GM03348 (cell line): ENCODE measurements at places on chromosomes 7 and 10.

- no peak for DNase-seq
Observed at GRCh38 chr10:7084280-7085005, 326.4 kb downstream of the SFMBT2 start.

DNA sequence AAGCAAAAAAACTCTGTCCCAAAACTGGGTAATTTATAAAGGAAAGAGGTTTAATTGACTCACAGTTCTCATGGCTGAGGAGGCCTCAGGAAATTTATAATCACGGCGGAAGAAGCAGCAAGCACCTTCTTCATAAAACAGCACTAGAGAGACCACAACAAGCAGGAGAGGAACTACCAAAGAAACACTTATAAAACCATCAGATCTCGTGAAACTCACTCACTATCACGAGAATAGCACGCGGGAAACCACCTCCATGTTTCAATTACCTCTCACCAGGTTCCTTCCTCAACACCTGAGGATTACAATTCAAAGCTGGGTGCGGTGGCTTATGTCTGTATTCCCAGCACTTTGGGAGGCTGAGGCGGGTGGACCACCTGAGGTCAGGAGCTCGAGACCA is 48.5 kb downstream of the PDIA4 start:
- no peak for DNase-seq

GRCh38 chr10:82953909-82954308 is 1078.9 kb downstream of the NRG3 start:
- DNase-seq, result no peak

GRCh38 chr10:132809232-132810140 is 23.5 kb upstream of the NKX6-2 start:
- DNase-seq, result no peak

DNA sequence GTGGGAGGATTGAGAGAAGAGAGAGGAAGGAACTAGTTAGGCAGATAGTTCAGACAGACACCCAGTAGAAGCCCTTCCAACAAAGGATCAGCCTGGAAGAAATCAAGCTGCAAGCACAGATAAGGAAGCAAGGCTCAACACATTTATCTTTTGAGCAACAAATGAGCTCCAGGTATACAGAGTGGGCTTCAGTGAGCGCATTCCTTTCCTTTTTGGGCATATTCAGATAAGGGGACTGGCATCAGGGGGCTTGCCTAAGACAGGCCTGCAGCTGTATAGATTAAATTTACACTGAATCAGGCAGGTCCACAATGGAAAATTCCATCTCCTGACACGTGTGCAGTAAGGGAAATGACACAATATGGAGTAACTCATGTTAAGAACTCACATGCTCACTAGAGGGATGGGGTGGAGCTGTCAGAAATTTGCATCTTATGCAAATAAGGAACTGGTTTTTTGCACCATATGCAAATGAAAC is 147.2 kb downstream of the AKR1D1 start:
- DNase-seq, result no peak

DNA sequence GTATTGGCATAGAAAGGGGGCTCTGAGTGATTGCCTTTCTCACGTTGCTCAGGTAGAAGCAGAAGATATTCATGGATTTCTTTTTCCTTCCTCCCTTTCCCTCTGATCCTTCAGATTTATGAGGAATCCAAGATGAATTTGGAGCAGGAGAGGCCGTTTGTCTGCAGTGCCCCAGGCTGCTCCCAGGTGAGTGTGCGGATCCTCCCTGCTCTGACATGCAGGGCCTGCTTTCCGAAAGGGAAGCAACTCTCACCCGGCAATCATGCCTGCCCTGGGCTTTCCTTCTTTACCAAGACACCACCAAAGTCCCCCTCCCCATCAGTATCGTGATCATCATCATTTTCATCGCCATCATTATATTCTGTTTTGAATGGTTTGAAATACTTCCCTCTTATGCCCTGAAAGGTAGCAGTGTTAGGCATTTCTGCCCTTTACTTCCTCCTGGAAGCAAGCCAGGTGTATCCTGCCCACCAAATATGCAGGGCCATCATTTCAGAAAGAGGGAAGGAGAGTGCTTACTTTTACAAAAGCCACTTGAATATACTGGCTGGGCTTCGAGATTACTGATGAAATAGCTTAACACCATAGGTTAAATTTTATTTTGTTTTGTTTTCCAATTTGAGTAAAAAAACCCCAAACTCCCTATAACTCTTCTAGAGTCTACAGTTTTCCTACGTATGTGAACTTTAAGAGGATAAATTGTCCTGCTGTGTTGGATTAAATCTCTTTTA is 75.9 kb downstream of the CREB5 start:
- DNase-seq, result no peak

GRCh38 chr7:26612742-26613141 is 251.6 kb downstream of the SKAP2 start:
- no peak for DNase-seq

DNA sequence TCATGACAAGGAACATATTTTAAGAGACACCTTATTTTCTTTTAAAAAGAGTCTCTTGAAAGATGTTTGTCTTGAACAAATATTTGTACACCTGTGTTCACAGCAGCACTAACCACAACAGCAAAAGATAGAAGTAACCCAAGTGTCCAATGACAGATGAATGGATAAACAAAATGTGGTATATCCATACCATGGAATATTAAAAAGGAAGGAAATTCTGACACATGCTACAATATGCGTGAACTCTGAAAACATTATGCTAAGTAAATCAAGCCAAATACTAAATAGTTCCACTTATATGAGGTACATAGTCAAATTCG is 17.8 kb downstream of the SGMS1 start:
- DNase-seq, result no peak

GRCh38 chr10:70683601-70683934 is 11.3 kb downstream of the ADAMTS14 start:
- no peak for DNase-seq

DNA sequence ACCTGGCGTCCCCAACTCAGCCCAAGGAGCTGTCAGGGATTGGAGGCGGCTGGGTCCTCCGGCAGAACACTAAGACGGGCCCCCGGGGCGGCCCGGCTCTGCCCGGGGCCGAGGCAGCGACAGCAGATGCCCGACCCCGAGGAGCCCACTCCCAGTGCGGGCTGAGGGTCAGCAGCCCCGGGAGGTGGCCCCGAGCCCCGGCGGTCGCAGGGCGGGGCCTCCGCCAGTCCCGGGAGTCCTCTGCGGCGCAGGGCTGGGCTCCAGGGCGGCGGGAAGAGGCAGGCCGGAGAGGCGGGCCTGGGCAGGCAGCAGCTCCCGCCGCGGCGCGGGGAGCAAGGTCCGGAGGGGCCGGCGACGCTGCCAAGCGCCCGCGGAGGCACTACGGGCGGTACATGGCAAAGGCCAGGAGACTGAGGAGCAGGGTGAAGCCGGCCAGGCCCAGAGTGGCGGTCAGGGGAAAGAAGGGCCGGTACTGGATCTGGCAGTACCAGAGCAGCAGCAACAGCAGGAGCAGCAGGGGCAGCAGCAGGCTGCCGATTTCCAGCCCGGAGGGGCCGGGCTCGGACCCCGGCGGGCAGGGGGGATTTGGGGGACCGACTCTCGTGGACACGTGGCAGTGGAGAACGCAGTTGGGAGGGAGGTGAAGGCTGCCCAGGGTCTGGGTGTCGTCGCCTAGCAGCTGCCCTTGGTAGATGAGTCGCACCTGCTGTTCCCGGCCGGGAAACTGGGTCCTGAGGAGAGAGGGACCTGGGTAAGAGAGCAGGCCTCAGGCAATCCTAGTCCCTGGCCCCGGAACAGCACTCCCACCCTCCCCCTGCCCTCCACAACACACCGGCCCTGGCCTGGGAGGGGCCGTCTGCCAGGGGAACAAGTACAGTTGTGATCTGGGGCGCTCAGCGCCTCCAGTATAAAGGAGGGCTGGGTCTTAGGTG is 827 bp upstream of the FASTK start:
- peak; percentile 52 for DNase-seq

GRCh38 chr7:92485267-92485892 is 7.6 kb upstream of the ERVW-1 start:
- DNase-seq, result no peak

- DNase-seq, result no peak
Observed at GRCh38 chr10:97321032-97321803, 2.1 kb downstream of the FRAT1 start.

DNA sequence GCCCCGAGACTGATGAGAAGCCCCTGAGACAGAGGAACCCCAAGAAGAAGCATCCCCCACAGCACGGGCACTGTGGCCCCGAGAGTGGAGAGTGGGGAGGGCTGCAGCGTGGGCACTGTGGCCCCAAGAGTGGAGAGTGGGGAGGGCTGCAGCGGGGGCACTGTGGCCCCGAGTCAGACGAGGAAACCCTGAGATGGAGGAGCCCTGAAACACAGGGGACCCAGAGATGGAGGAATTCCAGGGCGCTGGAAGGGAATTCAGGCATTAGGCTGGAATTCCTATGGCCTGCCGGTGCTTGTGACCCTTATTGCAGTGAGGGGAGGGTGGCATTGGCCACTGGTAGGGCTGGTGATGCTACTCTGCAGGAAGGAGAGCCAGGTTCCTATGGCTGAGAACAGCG is 168.6 kb upstream of the SHH start:
- DNase-seq, result no peak

DNA sequence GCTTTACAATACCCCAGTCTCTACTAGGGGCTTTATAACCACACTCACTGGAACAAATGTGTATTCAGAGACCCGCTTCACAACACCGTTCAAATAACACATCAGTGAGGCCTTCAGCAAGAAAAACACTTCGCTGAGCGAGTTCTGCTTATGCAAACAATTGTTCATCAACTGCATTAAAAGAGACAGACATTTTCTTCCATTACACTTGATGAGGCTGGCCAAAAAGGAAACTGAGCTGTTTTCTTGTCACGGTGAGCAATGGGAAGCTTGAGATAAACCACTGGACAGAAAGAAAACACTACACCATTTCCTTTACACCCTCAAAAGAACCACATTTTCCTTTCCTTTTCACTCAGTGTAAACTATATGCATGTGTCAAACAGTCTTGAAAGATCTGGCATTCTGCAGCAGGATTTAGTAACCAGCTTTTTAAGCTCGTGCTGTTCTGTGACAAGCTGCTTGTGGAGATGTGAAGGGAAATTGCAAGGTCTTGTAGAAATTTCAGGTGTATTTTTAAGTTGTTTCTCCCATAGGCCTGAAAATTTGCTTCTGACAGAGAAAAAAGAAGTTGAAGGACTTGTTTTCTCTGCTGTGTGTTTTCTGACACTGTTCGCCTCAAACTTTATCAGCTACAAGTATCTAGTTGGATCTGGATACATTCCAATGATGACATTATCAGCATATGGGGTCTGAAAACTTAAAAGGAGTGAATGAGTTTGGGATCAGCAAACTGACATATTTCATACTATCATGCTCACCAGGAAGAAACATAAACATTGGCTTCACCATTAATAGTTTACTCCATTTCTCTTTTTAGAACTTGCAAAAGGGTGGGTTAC is 693.1 kb downstream of the PARD3 start:
- no peak for DNase-seq

DNA sequence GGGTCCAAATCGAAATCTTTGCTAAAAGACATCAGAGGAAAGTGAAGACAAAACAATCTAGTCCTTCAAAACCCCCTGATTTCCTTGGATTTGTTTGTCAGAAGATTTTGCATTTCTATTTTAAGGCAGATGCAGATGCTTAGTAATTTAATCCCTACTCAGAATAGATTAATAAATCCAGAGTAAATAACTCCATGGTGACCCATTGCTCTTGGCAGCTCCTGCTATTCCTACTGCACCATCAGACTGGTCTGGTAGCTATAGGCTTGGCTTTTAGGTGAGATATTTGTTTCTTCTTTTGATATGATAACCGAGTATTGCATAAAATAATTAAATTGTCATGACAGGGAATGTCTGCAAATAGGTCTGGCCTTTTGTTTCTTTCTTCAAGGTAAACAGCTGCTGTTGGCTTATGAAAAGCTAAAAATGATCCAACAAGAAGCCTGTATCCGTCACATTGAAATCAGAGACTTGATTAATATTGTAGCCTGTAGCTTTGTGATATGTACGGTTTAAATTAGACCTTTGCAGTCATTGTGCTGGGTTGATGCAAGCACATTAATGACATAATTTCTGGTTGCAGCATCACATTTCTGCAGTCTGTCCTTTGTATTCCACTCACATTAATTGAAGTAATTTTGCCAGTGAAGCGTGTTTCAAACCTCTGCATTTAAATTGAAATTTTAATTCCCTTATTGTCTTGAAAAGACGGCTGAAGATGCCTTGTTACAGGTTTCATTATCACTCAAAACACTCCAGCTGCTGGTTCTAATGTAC is 40.7 kb downstream of the EXOC4 start:
- no peak for DNase-seq

- no peak for DNase-seq
Observed at GRCh38 chr7:148711191-148712102, 12.7 kb downstream of the CUL1 start.

DNA sequence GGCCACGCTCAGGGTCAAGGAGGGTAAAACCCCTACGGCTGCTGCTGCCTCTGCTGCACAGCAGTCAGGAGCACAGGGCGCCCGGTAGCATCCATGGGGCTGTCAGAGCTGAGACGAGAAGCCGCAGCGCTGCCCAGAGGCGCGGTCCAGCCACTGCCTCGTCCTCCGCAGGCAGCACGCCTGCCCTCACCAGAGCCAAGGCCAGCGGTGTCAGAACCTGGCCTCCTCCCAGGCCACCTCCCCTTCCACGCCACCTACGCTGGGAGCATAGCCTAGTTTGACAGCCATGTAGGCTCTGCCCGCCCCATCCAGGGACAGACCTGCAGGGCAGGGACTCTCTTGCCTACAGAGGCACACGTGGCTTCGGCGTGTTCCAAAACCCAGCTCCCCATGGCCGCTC is 16.2 kb downstream of the INTS1 start:
- no peak for DNase-seq

- no peak for DNase-seq
Observed at GRCh38 chr10:101968940-101969321, 87.0 kb downstream of the ARMH3 start.

DNA sequence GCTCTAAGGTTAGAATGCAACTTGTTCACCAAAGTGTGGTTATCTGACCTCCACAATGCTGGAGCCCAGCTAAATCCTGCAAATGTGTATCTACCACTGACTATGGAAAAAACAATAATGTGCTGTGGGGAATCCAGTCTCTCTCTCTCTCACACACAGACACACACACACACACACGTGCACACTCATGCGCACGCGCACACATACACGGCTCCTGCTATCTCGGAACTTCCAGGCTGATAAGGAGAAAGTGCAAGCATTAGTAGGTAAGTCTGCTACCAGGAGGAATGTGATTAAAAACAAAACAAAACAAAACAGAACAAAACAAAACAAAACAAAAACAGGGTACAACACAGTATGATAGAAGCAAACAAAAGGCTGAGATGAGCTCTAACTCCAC is 205.2 kb downstream of the FRMD4A start:
- DNase-seq, result no peak

DNA sequence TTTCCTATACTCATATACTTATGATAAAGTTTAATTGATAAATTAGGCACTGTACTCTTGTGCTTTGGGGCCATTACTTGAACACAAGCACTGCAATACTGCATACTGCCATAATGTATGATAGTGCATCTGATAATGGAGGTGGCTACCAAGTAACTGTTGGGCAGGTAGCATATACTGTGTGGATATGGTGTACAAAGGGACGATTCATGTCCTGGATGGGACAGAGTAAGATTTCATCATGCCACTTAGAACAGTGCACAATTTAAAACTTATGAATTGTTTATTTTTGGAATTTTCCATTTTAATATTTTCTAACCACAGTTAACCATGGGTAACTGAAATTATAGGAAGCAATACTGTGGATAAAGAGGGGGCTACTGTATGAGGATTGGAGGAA is 38.9 kb downstream of the AKAP9 start:
- DNase-seq, result no peak
